ENCODE measurements at places on chromosomes 13 and 19. TPM values are rescaled to one million over a fixed set of nuclear protein-coding genes. Genes with fewer than 3 reads are reported as not detected.
A peak's percentile ranks its signal among the peaks of the same experiment; 100 is the strongest.

OSCAR gene
- polyA plus RNA-seq: 0.43 TPM

COX6B2 gene
- 4.5 TPM for polyA plus RNA-seq

NR2C2AP gene
- polyA plus RNA-seq: 5.2 TPM

TGFBR3L gene
- 8.5 TPM for polyA plus RNA-seq

- DNase-seq: no peak
Observed at GRCh38 chr19:8577247-8577646, at the start of gene MYO1F. Gene MYO1F, minus strand, starts transcription at chr19:8577442. Its CDS starts 133 bp downstream, at chr19:8577309.

GRCh38 chr19:15365264-15365663, 14.3 kb downstream of the AKAP8 start:
- DNase-seq: no peak

DNA sequence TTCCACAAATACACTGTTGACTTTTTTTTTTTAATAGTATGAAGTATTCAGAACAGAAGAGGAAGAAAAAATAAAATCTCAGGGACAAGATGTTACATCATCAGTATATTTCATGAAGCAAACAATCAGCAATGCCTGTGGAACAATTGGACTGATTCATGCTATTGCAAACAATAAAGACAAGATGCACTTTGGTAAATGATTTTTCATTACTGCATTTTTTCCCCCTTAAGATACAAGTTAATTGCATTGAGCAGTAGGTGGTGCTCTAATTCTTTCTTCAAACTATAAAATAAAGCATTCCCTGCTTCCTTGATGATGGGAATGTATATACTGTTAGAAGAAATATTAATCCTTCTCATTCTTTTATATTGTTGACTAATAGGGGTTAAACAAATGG, 17.1 kb downstream of the UCHL3 start:
- DNase-seq: peak; percentile 24

- DNase-seq: peak; percentile 87
Observed at GRCh38 chr13:112722433-112723263, 32.8 kb downstream of the ATP11A start.

GRCh38 chr13:20489185-20489820, 36.4 kb downstream of the CRYL1 start:
- no peak for DNase-seq

GRCh38 chr19:8034178-8034525, 18.4 kb upstream of the CCL25 start:
- no peak for DNase-seq

DNA sequence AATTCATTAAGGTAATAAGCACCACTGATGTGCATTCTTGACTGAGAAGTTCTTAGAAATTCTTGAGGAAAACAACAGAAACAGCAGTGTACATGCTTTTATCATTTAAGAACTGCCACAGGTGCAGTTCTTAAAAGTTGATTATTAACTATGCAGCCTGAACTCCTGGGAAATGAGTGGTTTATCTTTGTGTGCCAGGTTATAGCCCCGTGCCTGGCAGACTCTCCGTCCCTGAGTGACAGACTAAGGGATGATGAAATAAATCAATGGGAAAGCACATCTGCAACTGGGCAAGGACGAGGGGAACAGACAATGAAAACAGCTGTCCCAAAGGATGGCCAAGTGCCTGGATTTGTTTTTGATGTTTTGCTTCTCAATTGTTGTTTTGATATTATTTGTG, 84.4 kb upstream of the SPATA13 start:
- DNase-seq: peak; percentile 55
